ENCODE measurements at places on chromosomes 12 and 14.

- DNase-seq = no peak
Measured at GRCh38 chr12:15196221-15196620, 25.0 kb downstream of the RERG start.

- no peak for DNase-seq
Measured at GRCh38 chr12:93106910-93107309, 177.8 kb upstream of the EEA1 start.

- DNase-seq = no peak
Measured at GRCh38 chr12:52559979-52560378, 7.0 kb upstream of the KRT71 start.

DNA sequence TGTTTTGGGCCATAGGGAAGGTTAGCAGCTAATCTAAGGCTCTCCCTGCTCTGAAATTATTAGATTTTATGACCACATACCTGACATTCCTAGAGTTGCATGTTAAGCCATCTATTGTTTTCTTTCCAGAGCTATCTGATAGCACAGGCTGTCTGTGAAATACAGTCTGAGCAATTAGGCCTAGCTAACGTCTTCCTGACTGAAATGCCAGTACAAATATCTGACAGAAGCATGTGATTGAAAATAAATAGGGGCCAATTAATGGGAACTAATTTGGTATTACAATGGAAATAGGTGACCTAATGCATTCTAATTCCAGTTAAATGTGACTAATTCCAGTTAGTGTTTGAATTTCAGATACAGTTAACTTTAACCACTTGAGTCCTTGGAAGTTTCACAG lies 115.2 kb downstream of the C12orf75 start:
- no peak for DNase-seq
